ENCODE measurements at places on chromosomes 16 and 17.

GRCh38 chr17:55513885-55514590 lies 2.8 kb upstream of the SMIM36 start:
- DNase-seq, result peak; percentile 78

GRCh38 chr17:43706235-43706634 lies 44.5 kb upstream of the MEOX1 start:
- no peak for DNase-seq

- DNase-seq, result peak; percentile 25
Observed at GRCh38 chr16:2777903-2778629, 986 bp upstream of the ELOB start.

GRCh38 chr16:64240586-64240985 lies 881.3 kb downstream of the CDH11 start:
- no peak for DNase-seq

- DNase-seq, result no peak
Observed at GRCh38 chr17:66671156-66671555, 163.8 kb upstream of the CACNG5 start.

- DNase-seq, result no peak
Observed at GRCh38 chr16:1272453-1273198, 16.8 kb downstream of the TPSD1 start.
